ENCODE measurements at places on chromosomes 7 and 10.

- DNase-seq = no peak
These were observed 7.6 kb upstream of the HOXA13 start for GRCh38 chr7:27207348-27207985.

DNA sequence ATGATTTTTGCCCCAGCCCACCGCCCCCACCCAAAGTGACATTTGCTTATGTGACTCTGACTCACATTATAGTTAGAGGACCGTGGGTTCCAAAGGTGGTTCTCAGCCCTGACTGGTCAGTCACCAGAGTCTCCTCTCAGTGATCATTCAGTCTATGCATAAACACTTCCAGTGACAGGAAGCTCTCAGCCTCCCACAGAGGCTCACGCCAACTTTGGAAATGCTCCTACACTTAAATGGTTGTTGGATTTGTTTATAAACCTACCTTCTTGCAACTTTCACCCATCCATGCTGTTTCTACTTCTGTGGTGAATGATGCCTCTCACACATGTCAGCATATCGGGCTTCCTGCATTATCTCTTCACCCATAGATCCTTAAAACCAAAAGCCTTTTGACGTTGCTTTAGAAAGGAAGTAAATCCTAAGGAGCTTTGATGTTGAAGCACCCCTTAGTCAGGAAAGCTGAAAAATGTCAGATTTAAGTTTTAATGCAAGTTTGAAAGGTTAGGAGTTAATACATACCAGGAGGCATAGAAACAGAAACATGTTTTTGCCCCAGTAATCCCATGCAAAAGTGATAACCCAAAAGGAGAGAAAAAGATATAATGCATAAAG is 46.5 kb upstream of the FGL2 start:
- DNase-seq = no peak

GRCh38 chr7:156865493-156865892 is 27.5 kb downstream of the LMBR1 start:
- no peak for DNase-seq

GRCh38 chr7:91811236-91811635 is 69.3 kb downstream of the MTERF1 start:
- no peak for DNase-seq

DNA sequence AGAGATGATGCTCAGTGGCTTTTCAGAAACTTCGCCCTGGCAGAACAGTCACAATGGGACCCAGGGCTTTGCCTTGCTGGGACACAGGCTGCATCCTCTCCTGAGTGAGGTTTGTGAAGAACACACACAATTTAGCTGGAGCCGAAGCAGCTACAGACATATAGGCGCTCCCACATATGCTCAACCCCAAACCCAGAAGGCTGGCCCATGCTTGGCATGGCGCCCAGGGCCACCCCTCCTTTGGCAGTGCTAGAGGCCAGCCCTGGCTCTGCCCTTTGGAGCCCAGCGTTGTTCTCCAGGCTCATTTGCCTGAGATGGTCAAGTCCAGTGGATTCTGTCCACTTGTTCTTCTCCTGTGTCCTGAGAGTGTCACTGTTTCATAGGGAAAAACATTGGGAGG is 94.4 kb downstream of the WDFY4 start:
- DNase-seq = no peak

- DNase-seq = no peak
These were observed 11.3 kb upstream of the LCOR start for GRCh38 chr10:96820765-96821164.

GRCh38 chr7:19448091-19448490 is 260.7 kb downstream of the POLR1F start:
- no peak for DNase-seq

GRCh38 chr7:8581842-8582241 is 148.4 kb downstream of the NXPH1 start:
- no peak for DNase-seq

- DNase-seq = no peak
These were observed 27.0 kb upstream of the ABI1 start for GRCh38 chr10:26887611-26888215.

GRCh38 chr10:63217120-63217605 is 84.0 kb downstream of the NRBF2 start:
- no peak for DNase-seq

DNA sequence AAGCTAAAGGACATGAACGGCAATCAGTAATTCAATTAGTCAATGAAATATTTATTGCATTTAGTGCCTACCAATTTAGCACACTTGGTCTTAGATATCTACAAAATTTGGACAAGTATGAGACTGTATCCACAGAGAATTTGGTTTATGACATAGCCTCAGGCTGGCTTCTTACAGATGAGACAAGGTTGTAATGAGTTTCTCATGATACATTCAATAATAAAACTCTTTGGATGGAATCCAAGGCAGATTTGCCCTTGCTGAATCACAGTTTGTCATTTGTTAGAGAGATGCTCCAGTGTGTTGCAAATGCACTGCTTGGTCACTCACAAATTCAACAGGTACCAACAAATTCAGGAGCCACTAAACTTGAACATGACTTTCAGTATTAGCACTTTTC is 162.5 kb downstream of the GPR37 start:
- no peak for DNase-seq

DNA sequence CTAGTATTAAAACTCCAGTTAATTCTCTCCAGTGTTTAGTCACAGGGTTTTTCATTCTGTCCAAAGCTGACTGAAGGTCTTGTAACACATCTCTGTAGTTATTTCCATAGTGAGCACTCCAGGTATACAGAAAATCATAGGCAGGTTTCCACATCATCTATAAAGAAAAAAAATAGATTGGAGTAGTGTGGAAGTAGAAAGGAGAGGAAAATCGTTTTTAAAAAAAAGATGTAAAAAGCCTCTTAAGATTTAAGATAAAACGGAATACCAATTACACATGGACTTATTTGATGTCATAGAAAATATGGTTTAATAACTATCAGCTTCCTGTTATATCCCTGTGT is 76.2 kb downstream of the MACC1 start:
- no peak for DNase-seq

- no peak for DNase-seq
These were observed 13.1 kb upstream of the PDK4 start for GRCh38 chr7:95609277-95609971.

DNA sequence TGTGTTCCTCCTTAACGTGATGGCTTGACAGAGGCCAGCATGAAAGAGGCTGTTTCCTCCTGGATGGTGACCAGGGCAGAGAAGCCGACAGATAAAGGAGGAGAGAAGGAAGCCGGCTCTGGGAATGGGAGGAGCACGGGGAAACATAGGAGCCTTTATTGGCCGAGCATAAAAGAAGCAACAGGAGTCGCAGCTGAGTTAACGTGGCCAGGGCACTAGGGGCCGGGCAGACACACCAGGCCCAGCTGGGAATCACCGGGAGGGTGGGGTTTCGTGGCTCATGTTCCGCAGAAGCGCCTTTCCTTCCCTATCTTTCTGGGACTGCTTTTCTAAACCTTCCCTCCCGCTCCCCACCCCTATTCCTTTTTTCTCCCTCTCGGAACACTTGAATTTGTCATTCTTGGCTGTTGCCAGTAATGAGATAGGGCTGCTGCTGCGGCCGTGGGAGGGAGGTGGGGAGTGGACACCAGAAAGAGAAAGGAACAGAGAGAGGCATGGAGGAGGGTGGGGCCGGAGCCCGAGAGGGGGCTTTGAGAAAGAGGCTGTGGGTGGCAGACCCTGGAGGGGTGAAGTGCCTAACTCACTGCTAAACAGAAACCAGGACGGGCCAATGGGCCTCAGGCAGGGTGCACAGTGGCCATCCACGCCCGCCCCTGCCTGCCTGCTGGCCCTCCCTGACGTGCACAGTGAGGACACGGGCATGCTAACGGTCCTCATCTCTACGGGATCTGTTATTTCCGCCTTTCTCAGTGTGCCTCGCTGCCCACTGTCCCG is 65.2 kb downstream of the COL13A1 start:
- no peak for DNase-seq

DNA sequence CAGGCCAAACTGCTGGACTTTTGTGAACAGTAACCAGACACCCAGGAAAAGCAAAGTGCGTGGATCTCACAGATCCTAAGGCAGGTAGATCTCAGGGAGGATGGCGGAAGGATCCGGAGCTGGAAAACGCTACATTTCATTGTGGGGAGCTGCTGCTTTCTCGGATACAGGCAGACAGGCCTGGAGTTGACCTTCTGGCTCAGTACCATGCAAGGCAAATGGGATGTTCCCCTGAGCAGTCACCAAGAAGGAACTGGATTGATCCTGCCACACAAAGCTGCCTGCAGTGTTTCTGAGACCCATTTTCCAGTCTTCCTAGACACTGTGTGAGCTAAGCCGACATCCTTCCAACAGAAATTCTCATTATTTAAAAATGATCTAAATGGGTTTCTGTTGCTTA is 65.5 kb downstream of the ZRANB1 start:
- DNase-seq = no peak

DNA sequence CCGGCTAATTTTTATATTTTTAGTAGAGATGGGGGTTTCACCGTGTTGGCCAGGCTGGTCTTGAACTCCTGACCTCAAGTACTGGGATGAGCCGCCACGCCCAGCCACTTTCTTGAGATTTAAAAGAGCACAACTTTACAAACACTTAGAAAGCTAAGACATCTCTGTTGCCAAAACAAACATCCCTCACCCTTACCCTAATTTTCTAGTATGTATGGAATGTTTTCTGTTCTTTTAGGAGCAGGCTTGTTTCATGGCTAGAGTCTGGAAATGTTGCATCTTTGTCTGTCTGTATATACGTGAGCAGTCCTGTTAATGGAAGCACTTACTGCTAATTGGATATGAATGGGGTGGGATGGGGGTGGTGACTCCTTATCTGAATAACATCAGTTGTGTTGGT is 2.9 kb downstream of the OLAH start:
- no peak for DNase-seq

GRCh38 chr7:155881471-155882350 is 69.4 kb upstream of the SHH start:
- no peak for DNase-seq

GRCh38 chr10:86123715-86124114 is 242.9 kb downstream of the GRID1 start:
- DNase-seq = no peak

GRCh38 chr10:52517012-52517411 is 202.9 kb downstream of the DKK1 start:
- DNase-seq = no peak

DNA sequence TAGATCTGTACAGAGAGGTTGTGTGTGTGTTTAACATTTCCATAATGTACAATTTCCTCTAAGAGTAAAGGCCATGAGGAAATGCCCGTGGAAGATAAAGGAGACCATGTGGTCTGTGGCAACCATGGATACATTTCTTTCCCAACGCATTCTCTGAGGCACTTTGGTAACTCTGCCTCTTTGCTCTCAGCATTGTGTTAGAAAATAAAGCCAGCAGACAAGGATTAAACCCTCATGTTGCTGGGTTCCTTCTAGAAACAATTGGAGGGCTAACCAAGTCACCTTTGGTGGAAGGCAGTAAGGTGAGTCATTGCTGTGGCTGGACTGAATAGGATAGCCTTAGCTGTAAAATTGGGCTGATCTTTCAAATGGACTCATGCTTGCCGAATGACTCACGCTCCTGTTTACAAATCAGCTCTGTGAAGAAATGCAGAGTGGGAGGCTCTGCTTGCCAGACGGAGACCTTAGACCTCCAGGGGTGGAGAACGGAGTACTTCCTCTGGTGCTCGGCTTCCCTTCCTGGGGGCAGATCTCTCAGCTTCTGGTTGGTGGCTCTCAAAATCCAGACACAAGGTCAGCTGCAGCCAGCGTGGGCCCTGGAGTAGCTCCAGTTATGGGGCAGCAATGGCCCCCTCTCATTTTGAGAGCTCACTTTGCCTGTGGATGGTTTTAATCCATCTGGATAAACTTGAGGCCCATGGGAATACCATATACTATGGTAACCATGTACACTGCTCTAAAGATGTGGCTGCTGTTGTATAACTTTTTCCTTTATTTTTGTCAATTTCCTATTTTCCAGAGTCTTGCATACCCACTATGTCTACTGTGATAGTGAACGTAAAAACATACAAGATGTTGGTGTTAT is 137.3 kb downstream of the TCF7L2 start:
- DNase-seq = no peak

GRCh38 chr10:105104297-105104696 is 463.2 kb downstream of the SORCS3 start:
- no peak for DNase-seq

DNA sequence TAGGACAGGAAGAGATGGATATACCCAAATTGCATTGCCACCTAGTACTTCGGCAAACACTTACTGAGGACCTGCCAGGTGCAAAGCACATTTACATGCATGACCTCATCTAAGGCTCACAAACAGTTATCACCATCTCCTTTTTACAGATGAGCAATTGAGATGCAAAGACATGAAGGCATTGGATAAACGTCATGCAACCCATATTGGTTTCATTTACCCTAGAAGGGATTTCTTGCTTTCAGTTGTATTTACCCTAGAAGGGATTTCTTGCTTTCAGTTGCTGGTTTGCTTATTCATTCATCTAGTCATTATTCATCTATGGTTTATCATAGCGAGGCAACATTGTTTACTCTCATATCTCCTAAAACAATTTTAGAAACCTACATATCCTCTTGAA is 52.2 kb downstream of the STEAP1B start:
- DNase-seq = no peak
